Adrenal gland (tissue), 19 donors: ENCODE measurements at places on chromosomes 13 and 19. TPM values are rescaled to one million over a fixed set of nuclear protein-coding genes. Genes with fewer than 3 reads are reported as not detected.

DNA sequence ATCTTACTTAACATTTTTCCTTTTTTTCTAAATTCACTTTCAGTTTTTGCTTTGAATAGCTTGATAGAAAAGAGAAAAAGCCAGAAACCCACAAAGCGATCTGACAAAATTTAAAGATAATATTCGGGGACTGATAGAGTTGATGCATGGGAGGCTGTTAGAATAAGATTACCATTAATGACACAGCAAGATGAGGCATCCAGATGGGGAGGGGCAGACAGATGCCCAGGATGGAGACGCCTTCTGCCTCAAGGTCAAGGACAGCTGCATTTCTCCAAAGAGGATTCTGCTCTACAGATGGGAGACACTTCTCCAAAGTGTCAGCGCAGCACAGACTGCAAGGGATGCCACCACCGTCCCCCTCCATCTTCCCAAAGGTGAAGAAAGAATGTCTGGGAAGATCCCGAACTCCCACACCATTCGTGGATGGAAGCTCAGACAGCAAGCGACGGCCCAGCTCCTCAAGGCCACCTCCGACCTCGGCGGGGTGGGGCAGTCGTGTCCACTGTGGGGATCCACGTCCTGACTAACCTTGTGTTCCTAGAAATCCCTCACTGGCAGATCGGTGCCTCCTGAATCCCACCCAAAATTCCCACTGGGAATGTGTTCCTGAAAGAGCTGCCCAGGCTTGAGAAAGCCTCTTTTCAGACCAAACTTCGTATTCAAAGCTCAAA is 32.9 kb downstream of the NAXD start:
- no peak overlapping the region for H3K4me3 ChIP-seq
- H3K27ac ChIP-seq: no peak overlapping the region
- no peaks in the 10 kb centered on the region for H3K36me3 ChIP-seq
- peak; percentile 51 for DNase-seq

Gene NKG7
- 1.2 TPM for polyA plus RNA-seq

Gene MATK
- polyA plus RNA-seq: 20.7 TPM

DNA sequence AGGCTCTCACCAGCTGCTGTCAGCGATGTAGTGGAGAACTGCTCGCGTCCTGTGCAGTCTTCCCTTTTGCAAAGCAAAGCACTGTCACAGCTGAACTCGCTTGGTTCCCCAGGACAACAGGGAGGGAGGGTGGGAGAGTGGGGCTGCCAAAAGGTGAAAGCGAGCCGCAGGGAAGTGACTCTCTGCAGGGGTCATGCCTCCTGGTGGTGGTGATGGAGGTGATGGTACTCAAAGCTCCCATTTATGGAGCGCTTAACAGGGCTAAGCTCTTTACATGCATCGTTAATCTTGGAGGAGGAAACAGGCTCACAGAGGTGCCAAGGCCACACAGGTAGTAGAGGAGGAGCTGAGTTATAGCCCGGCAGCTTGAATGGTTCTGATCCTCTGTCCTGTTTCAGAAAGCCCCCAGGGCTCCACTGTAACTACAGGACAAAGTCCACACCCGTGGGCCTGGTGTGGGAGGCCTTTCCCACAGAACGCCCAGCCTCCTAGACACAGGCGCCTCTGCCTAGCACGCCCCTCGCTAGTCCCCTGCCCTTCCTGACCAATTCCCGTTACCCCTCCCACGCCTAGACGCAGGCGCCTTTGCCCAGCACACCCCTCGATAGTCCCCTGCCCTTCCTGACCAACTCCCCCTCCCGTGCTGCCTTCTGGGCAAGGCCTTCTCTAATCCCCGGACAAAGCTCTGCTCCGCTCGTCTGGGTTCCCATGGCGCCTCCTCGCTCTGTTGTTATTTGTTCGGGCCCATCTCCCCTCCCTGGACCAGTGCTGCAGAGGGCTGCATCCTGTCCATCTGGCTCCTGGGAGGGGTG is 10.7 kb downstream of the PPP1R37 start:
- no peak overlapping the region for H3K4me3 ChIP-seq
- DNase-seq: no peak
- H3K27me3 ChIP-seq: no peaks in the 10 kb centered on the region
- no peak overlapping the region for H3K27ac ChIP-seq
- no peaks in the 10 kb centered on the region for H3K36me3 ChIP-seq
- peaks cover 71% of the 10 kb centered on the region for H3K4me1 ChIP-seq

Gene ZNF296
- polyA plus RNA-seq: 13.2 TPM

- peaks cover 33% of the 10 kb centered on the region for H3K4me1 ChIP-seq
- DNase-seq: no peak
- no peak overlapping the region for H3K27ac ChIP-seq
These were observed 12.2 kb downstream of the UPF1 start for GRCh38 chr19:18843960-18844359.

Gene ZNF729
- not detected for polyA plus RNA-seq

Gene ZNF835
- polyA plus RNA-seq: 0.30 TPM

DNA sequence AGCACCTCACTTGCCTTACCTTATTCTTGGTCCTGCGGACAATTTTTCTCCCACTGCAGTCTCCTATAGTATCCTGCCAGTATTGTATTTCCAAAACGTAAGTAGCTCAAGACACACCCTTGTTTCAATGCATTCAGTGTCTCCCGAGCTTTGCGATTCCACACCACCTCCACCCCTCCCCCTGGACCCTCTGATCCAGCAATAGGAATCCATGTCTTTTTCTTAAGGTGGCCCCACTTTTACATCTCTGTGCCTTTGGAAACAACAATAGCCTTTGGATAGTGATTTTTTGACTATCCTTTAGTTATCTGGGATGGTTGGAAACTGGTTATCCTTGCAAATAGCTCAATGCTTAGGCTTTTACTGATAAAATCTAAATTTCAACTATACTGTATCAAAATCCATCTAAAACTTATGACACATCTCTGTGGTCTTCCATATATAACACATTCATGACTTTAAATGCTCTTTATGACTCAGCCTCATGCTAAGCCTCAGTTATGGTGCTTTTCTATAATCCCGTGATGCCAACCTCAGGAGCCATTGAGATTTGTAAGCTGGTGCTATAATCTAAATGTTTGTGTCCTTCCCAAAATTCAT is 27.1 kb downstream of the FAM216B start:
- H3K27ac ChIP-seq: no peak overlapping the region
- H3K27me3 ChIP-seq: no peaks in the 10 kb centered on the region
- H3K4me1 ChIP-seq: no peaks in the 10 kb centered on the region
- DNase-seq: no peak

GRCh38 chr19:3979289-3979673 is 6.0 kb downstream of the EEF2 start:
- no peak for DNase-seq
- peaks cover 21% of the 10 kb centered on the region for H3K4me1 ChIP-seq
- H3K36me3 ChIP-seq: peaks cover 92% of the 10 kb centered on the region
- no peaks in the 10 kb centered on the region for H3K27me3 ChIP-seq

Gene SCN1B
- polyA plus RNA-seq: 11.6 TPM

Gene MEDAG
- polyA plus RNA-seq: 19.8 TPM

- no peak overlapping the region for H3K27ac ChIP-seq
- no peak overlapping the region for H3K4me3 ChIP-seq
- no peak for DNase-seq
- H3K4me1 ChIP-seq: no peaks in the 10 kb centered on the region
- H3K36me3 ChIP-seq: no peaks in the 10 kb centered on the region
These were observed 112.2 kb downstream of the NDFIP2 start for GRCh38 chr13:79593121-79593520.

Gene SLC17A7
- polyA plus RNA-seq: 1.0 TPM

Gene RGCC
- 18.4 TPM for polyA plus RNA-seq

GRCh38 chr19:53961523-53962356 is 997 bp upstream of the CACNG8 start:
- no peak for DNase-seq
- H3K4me1 ChIP-seq: no peaks in the 10 kb centered on the region
- no peaks in the 10 kb centered on the region for H3K36me3 ChIP-seq

Gene ZNF569
- polyA plus RNA-seq: 2.3 TPM

DNA sequence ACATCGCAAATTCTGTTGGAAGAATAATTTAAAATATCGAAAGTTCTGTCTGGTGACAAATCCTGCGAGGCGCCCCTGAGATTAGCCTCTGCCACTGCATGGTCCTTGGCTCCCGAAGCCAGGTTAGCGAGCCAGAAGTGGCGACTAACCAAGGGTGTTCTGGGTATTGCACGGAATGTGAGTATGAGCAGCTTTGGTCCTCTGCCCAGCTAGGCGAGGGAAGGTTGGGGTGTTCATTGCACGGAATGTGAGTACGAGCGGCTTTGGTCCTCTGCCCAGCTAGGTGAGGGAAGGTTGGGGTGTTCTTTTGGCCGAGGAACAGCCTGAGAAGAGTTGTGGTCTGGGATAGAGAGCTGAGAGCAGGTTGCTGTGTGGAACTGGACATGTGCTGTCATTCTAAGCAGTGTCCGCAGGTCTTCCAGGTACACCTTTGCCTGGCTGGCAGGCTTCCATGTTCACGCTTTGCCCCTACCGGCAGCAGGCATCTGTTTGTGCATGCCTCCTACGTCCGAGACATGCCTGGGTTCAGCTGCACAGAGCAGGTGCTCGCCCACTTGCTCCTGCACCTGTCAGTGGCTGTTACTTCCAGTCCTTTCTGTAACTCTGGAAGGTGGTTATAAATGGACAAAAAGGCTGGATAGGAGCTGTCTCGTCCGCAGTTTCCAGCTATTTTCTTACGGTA is 18.3 kb upstream of the TEX29 start:
- DNase-seq: no peak
- no peak overlapping the region for H3K4me3 ChIP-seq
- no peaks in the 10 kb centered on the region for H3K4me1 ChIP-seq
- H3K27ac ChIP-seq: no peak overlapping the region
- no peaks in the 10 kb centered on the region for H3K27me3 ChIP-seq

Gene ZNF83
- 165 TPM for polyA plus RNA-seq

DNA sequence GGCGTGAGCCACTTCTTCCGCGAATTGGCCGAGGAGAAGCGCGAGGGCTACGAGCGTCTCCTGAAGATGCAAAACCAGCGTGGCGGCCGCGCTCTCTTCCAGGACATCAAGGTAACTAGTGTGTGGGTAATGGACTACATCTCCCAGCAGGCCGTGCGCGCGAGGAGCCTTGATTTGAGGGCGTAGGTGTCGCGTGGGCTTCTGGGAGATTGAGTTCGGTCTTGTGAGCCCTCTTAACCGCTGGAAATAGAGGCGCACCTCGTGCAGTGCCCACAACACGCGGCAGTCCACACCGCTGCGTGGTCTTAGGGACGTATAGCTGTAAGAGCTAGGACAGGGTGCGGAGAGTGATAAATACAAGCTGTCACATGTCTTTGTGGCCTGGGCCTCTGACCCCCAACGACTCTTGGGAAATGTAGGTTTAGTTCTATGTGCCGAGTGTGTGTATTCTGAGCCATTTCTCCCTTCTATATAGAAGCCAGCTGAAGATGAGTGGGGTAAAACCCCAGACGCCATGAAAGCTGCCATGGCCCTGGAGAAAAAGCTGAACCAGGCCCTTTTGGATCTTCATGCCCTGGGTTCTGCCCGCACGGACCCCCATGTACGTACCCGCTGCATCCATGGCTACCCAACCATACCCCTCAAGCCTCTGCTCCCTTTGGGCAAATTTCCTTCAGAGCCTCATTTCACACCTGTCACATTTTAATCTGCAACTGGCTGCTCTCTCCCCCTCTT is 864 bp downstream of the FTL start:
- no peaks in the 10 kb centered on the region for H3K36me3 ChIP-seq
- H3K4me3 ChIP-seq: peak overlapping the region; percentile 94
- no peaks in the 10 kb centered on the region for H3K27me3 ChIP-seq
- peaks cover 31% of the 10 kb centered on the region for H3K4me1 ChIP-seq
- H3K27ac ChIP-seq: peak overlapping the region; percentile 77
- peak; percentile 91 for DNase-seq

Gene THSD1
- 6.4 TPM for polyA plus RNA-seq

Gene LILRB1
- 14.7 TPM for polyA plus RNA-seq

Gene ALKBH6
- polyA plus RNA-seq: 39.8 TPM

- DNase-seq: no peak
- peaks cover 41% of the 10 kb centered on the region for H3K4me1 ChIP-seq
- H3K4me3 ChIP-seq: no peak overlapping the region
- H3K36me3 ChIP-seq: no peaks in the 10 kb centered on the region
- H3K27me3 ChIP-seq: no peaks in the 10 kb centered on the region
These were observed 16.6 kb downstream of the DNAJC15 start for GRCh38 chr13:43039966-43040365.

Gene DCUN1D2
- 21.7 TPM for polyA plus RNA-seq

- no peak for DNase-seq
- no peak overlapping the region for H3K4me3 ChIP-seq
- H3K27ac ChIP-seq: no peak overlapping the region
- H3K36me3 ChIP-seq: no peaks in the 10 kb centered on the region
These were observed 55.4 kb upstream of the UBL3 start for GRCh38 chr13:29905845-29906244.

- no peak overlapping the region for H3K4me3 ChIP-seq
- no peak overlapping the region for H3K27ac ChIP-seq
- H3K27me3 ChIP-seq: no peaks in the 10 kb centered on the region
- DNase-seq: no peak
- no peaks in the 10 kb centered on the region for H3K4me1 ChIP-seq
These were observed 626.9 kb downstream of the EFNB2 start for GRCh38 chr13:105908586-105908985.

- peaks cover 3% of the 10 kb centered on the region for H3K4me1 ChIP-seq
- no peak overlapping the region for H3K27ac ChIP-seq
- no peaks in the 10 kb centered on the region for H3K36me3 ChIP-seq
- DNase-seq: no peak
- no peak overlapping the region for H3K4me3 ChIP-seq
These were observed 19.6 kb downstream of the USP12 start for GRCh38 chr13:27151798-27152599.

Gene ZNF135
- polyA plus RNA-seq: 6.9 TPM

Gene CYP2F1
- not detected for polyA plus RNA-seq

GRCh38 chr19:43594081-43594697 is 1.7 kb downstream of the IRGQ start:
- no peak for DNase-seq
- peaks cover 20% of the 10 kb centered on the region for H3K4me1 ChIP-seq
- no peaks in the 10 kb centered on the region for H3K27me3 ChIP-seq
- no peak overlapping the region for H3K27ac ChIP-seq
- no peaks in the 10 kb centered on the region for H3K36me3 ChIP-seq
- no peak overlapping the region for H3K4me3 ChIP-seq

DNA sequence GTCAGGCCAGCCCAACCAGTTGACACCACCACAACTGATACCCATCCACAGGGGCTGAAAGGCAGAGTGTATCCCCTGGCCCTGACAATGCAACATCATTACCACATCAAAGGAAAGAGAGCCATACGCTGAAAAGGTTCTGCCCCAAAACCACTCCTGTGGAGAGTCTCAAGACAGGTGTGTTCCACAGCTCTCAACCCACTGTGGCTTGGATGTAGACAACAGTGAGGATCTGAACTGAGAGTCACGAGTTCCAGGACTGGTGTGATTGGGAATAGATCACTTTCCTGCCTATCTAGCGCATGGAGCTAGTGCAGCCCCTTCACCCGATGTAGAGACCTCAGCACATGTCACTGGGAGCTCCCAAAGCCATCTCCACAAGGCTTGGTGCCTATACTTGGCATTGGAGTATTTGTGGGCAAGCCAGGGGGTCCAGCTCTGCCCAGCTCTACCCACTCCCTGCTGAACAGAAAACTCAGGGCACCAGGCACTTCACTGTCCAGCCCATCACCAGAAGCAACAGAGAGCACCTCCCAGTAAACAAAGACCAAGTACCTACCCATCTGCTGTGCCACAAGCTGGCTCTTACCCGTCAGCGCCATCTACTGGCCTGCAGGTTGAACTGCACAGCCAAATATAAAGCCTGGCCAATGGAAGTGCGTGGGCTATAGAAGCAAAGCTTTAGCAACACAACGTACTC is 579.5 kb downstream of the UQCRFS1 start:
- no peaks in the 10 kb centered on the region for H3K27me3 ChIP-seq
- no peak overlapping the region for H3K27ac ChIP-seq
- no peak overlapping the region for H3K4me3 ChIP-seq
- H3K36me3 ChIP-seq: no peaks in the 10 kb centered on the region

Gene IRGC
- not detected for polyA plus RNA-seq

Gene OR7D2
- 0.07 TPM for polyA plus RNA-seq

Gene ADGRE1
- 0.07 TPM for polyA plus RNA-seq

Gene NCAN
- not detected for polyA plus RNA-seq

Gene KANK2
- 44.4 TPM for polyA plus RNA-seq
